ENCODE measurements at places on chromosomes 7 and 10.

GRCh38 chr7:158160199-158160598 lies 427.4 kb downstream of the PTPRN2 start:
- no peak for DNase-seq

- no peak for DNase-seq
Observed at GRCh38 chr7:103141753-103142404, 7.0 kb downstream of the NAPEPLD start.

GRCh38 chr10:109928475-109928891 lies 5.2 kb upstream of the XPNPEP1 start:
- DNase-seq, result no peak

- DNase-seq, result no peak
Observed at GRCh38 chr10:86759073-86759672, 2.8 kb downstream of the BMPR1A start.

DNA sequence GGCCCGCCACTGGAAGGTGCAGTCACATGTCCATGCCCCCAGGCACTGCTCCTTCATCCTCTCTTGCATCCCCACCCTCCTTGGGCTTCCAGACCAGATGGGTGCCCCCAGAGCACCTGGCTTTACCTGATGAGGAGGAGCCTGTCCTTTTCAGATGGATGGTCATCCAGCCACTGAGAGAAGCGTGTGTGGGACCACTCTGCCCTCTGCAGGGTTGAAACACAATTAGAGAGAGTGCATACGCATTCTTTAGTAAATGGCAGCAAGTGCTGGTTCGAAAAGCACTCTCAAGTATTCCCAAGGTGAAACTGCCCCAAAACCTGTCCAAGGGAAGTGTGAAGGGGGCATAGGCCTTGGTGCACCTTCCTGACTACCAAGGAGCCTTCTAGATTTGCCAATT lies 41.6 kb downstream of the HBP1 start:
- no peak for DNase-seq

DNA sequence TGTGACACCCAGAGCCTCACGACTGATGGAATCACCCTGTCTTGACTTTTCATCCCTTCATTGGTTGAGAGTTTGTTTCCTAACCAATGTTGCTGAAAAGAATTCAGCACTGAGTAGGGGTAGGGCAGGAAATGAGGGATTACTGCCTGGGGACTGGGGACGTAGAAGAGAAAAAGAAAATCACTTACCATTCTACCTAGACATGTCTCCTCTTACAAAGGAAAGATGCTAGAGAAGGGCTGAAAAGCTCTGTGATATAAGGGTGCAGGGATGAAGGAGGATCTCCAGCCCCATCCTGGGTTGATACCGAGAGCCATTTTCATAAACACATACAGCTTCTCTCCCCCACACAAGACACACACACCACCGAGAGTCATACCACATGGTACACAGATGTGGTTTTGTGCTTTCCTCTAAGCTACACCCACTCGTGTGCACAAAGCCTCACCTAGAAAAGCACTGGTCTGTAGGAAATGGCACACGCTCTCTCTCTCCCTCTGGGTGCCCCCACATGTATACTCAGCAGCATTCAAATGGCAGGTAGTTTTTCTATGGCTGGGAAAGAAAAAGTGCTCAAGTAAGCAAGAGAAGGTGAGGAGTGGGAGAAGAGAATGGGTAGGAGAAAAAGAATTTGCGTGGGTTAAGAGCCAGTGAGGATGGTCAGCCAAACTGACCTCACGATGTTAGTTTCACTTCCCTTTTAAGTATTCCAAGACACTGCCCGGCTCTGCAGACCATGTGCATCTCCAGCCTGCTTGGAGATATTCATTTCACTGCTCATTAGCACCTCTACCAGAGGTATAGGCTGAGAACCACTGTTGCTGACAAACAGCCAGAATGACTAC lies 85.8 kb downstream of the CALD1 start:
- no peak for DNase-seq

All from NCI-H187 (cell line).